ENCODE measurements at places on chromosomes 6 and 20.
A peak's percentile ranks its signal among the peaks of the same experiment; 100 is the strongest.

- DNase-seq, result no peak
Observed at GRCh38 chr6:7859591-7859990, 51.0 kb downstream of the TXNDC5 start.

DNA sequence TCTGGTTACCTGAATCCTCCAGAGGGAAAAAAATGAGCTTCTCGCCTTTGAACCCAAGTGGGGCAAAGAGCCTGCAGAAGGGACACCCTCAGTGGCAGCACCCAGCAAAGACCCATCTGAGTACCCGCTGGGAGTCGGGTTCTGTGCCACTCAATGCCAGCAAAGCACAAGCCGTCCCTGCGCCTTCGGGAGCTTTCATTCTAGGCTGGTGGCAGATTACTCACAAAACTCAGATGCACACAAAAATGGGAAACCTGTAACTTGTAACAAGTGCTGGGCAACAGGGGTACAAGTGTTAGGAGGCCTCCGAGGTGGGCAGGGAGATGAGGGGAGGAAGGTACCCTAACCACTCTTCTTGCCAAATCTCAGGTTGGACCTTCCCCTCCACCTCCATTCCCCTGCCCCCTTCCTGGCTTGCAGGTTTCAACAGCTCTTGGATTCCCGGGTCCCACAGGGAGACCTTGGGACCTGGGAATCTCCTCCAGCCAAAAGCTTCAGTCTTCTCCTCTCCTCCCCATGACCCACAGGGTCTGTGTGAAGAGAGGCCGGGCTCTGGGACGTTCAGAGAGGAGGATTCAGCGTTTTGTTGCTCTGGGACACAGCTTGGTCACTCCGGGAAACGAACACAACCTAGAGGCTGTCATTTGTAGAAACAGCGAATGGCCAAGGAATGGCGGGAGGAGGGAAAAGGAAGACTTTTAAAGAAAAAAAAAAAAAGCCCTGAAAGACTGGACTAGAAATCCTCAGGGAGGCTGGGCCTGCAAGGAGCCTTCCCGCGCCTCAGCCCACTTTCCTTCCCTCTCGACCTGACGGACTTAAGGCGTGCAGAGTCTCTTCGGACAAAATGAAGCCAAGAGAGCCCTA, 1.2 kb upstream of the PARD6B start:
- DNase-seq, result no peak

GRCh38 chr6:10759884-10760329, 12.3 kb downstream of the TMEM14B start:
- no peak for DNase-seq

GRCh38 chr6:15995493-15995892, 133.4 kb upstream of the MYLIP start:
- no peak for DNase-seq

DNA sequence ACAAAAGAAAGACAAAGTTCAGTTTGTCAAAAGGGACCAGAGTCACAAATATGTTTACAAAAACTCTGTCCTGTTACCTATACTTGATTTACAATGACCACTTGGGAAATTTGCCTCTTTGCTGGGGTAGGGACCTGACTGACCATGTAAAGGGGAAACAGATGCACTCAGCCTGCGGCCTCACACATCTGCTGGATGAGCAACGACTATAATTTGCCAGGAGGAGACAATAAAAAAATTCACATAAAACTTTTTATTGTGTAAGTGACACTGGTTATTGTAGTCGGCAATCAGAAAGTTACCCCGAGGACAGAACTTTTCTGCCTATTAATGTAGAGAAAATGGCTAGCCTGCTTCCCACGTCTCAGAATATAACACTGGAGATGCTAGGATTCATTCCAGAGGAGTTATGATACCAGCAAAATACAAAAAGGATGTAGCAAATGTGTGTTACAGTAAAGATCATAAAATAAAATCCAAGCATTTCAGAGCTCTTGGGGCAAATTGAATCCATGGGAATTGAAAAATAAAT, 415.4 kb upstream of the SPTLC3 start:
- DNase-seq, result no peak

- DNase-seq, result no peak
Observed at GRCh38 chr20:9311132-9311531, 203.3 kb upstream of the LAMP5 start.

GRCh38 chr6:167962711-167963110, 34.8 kb upstream of the KIF25 start:
- DNase-seq, result no peak

DNA sequence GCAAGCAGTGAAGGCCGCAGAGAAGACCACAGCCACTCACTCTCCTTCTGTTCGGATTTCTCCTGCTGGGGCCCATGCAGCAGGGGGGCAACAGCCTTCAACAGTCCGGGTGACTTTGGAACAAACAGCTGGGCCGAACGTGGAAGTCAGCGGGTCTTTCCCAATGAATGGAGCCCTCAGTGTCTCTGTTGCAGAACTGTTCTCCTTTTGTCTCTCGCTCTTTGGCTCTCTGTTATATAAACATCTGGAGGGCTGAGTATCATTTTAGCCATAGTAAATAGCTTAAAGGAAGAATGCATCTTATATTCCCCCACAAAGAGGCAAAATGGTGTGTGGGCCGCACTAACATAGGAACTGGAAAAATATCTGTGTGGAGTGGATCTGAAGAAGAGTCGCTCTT, 136.7 kb upstream of the RALGAPA2 start:
- no peak for DNase-seq

- DNase-seq, result no peak
Observed at GRCh38 chr6:73558624-73559398, 38.0 kb upstream of the EEF1A1 start.

GRCh38 chr6:155418017-155418761, 37.5 kb downstream of the NOX3 start:
- no peak for DNase-seq

DNA sequence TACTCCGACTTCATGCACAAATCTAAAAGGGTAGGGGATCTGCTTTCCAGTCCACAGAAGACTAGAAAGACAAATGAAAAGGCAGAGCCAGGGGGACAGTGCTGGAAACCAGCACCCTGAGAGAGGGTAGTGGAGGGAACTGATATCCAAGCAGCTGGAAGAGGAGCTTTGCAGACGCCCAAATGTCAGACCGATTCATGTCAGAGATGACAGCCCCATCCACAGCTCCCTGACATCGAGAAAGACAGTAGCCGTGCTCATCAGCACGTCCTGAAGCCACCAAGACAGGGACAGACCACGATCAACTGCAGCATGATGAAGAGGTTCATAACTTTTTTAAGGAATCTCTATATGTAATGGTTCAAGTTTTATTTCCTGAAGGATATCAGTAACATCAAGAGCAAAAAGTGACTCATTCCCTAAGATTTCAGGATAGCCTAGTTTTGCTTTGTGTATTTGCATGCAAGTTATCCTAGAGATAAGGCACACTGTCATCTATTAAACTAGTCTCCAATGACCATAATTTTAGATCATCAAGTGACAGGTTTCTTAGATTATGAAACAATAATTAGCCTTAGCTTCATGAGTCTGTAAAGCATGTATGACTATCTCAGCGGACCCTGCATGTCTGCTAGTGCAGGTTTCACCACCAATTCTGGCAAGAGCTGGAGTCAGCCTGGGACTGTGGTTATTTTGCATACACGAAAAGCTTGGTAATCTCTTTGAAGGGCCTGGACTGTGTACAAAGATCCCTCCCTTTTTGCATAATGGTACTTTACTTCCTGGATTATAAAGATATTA, 43.0 kb downstream of the PRDM1 start:
- no peak for DNase-seq

DNA sequence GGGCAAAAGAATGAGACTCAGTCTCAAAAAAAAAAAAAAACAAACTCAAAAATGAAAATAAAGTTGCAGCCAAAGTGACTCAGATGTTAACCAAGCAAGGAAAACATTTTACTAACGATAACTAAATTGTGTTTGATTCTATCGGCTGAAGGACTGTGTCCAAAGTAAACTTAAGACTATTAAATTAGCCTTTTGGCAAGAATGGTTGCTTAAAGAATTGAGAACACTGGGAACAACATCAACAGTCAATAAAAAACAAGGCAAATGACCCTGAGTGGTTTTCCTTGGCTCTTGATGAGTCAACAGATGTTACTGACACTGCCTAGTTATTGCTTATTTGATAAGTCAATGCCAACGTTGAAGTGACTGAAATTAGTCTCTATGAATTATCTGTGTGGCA, 36.7 kb downstream of the POU3F2 start:
- DNase-seq, result no peak

DNA sequence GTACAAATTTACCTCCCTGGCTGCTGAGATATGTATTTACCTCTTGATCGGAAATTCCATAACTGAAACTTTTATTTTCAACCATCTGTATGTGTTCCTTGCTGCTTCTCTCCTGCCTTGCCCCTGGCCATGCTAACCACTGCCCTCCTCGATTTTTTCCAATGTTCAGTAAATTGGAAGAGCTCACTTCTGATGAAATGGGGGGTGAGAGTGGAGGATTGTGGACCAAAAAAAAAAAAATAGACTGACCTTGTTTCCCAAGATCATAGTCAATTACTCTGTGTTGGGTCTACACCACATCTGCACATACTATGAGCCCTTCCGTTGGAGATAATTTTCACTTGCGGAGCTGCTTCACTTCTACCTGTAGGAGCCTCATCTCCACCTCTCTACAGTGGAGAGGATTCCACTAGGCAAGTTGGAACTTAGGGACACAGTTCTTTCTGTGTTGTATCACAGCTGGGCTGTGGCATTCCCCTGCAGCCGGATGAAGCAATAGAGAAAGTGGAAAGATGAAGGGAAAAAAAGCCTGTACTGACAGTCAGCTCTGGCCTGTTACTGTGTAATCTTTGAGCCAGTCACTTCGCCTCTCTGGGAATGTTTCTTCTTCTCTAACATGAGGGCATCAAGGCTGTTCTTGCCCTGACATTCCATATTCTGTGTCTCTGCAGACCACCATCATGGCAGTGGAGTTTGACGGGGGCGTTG, 1.6 kb downstream of the PSMB9 start:
- DNase-seq, result no peak

GRCh38 chr20:23111307-23111943, 25.3 kb upstream of the CD93 start:
- no peak for DNase-seq

- DNase-seq, result no peak
Observed at GRCh38 chr20:63733117-63733516, 3.3 kb upstream of the LIME1 start.

GRCh38 chr6:155510879-155511278, 55.2 kb upstream of the NOX3 start:
- DNase-seq, result no peak

- peak; percentile 44 for DNase-seq
Observed at GRCh38 chr20:45011108-45011526, 44.8 kb downstream of the STK4 start.

Data from Jurkat, Clone E6-1 (cell line).